ENCODE measurements at places on chromosomes 11 and 22. TPM values are rescaled to one million over a fixed set of nuclear protein-coding genes. Genes with fewer than 3 reads are reported as not detected.
A peak's percentile ranks its signal among the peaks of the same experiment; 100 is the strongest.

Gene OVCH2
- total RNA-seq: not detected

Gene HNRNPUL2
- 19.5 TPM for total RNA-seq

GRCh38 chr11:106879832-106880546 is 138.3 kb downstream of the GUCY1A2 start:
- no peaks in the 10 kb centered on the region for H3K36me3 ChIP-seq
- H3K4me3 ChIP-seq: no peak overlapping the region
- DNase-seq: no peak
- no peaks in the 10 kb centered on the region for H3K27me3 ChIP-seq
- H3K27ac ChIP-seq: no peak overlapping the region
- H3K4me1 ChIP-seq: no peaks in the 10 kb centered on the region

DNA sequence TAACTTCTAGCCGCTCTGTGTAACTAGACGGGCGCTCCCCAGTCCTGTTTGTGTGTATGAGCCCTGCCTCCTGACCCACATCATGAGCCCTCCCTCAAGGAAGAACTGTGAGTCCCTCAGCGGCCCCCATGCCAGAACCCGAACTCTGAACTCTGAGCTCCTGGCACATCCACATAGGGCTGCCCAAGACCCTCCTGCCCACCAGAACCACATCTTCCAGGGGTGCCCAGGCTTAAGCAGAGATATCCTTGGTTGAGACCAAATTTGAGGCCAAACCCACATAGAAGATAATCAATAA is 3.0 kb downstream of the TRIM29 start:
- H3K4me1 ChIP-seq: no peaks in the 10 kb centered on the region
- H3K27ac ChIP-seq: no peak overlapping the region

Gene ARVCF
- total RNA-seq: 34.8 TPM

- H3K36me3 ChIP-seq: no peaks in the 10 kb centered on the region
- peak overlapping the region; percentile 95 for H3K27ac ChIP-seq
- peak overlapping the region; percentile 17 for H3K4me3 ChIP-seq
- H3K4me1 ChIP-seq: peaks cover 99% of the 10 kb centered on the region
- no peaks in the 10 kb centered on the region for H3K27me3 ChIP-seq
These were observed 73.8 kb upstream of the ARFGAP3 start for GRCh38 chr22:42930810-42931420.

GRCh38 chr11:16896729-16897469 is 117.3 kb downstream of the PLEKHA7 start:
- DNase-seq: no peak
- no peaks in the 10 kb centered on the region for H3K4me1 ChIP-seq
- no peak overlapping the region for H3K27ac ChIP-seq
- no peaks in the 10 kb centered on the region for H3K36me3 ChIP-seq
- no peaks in the 10 kb centered on the region for H3K27me3 ChIP-seq
